ENCODE measurements at places on chromosomes 12 and 14.

GRCh38 chr12:11461433-11461832 lies 66.1 kb upstream of the PRB2 start:
- no peak for DNase-seq

- DNase-seq = peak; percentile 44
Observed at GRCh38 chr14:58637391-58638230, at the start of gene DACT1. Gene DACT1, plus strand, starts transcription at chr14:58637962. Its CDS starts 241 bp downstream, at chr14:58638203.

- DNase-seq = peak; percentile 86
Observed at GRCh38 chr12:15584366-15585041, 204.7 kb downstream of the EPS8 start.

GRCh38 chr12:42593874-42594273 lies 4.3 kb upstream of the PRICKLE1 start:
- no peak for DNase-seq

GRCh38 chr12:116266168-116266601 lies 11.3 kb downstream of the MED13L start:
- no peak for DNase-seq

- DNase-seq = no peak
Observed at GRCh38 chr14:96192975-96193805, 11.4 kb upstream of the BDKRB2 start.

Data from stomach (tissue), 19 donors.